NCI-H510A treated with DMSO at 0.1 percent for 48 hours (cell line): ENCODE measurements at places on chromosomes 5 and 9.

DNA sequence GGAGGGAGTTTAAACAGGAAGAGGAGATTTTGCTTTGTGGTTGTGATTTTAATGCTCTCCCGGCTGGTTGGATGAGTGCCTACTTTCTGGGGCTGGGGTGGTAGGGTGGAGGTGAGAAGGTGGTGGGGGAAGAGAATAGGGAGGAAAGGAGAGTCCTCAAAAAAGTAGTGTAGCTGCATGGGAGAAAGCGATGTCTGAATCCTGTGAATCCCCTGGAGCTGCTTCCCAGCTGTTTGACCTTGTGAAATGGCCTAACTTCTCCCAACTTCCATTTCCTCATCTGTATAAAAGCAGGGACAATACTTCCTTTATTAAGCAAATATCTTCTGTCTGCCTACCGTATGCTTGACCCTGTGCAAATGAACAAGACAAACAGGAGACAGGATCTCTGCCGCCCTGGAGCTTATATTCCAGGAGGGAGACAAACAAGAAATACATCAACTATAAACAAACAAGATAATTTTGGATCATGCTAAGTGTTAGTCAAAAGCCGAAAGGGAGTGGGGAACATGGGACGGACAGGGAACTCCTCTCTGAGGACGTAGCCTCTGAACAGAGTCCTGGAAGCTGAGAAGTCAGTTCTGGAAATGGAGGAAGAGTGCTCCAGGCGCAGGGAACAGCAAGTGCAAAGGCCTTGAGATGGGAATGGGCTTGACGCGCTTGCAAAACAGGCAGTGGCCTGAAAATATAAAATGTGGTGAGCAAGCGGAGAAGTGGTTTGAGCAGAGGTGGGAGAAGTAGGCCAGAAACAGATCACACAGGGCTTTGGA lies 103.5 kb downstream of the SPRY4 start:
- no peak for DNase-seq

DNA sequence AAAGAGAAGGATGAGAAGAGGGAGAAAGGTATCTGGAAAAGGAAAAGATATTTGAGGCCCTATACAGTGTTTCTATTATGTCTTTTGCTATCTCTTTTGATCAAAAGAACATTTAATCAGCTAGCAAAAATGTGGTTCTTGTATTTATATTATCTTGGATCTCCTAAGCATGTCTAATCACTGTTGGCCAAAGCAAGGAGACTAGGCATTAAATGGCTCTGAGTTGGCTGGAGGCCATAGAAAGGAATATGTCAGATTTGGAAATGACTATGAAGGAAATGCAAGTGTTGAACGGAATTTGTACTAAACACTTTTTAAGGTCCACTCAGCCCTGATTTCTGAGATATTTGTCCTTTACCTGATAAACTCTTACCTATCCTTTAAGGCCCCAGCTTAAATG lies 22.4 kb upstream of the THG1L start:
- DNase-seq = no peak

DNA sequence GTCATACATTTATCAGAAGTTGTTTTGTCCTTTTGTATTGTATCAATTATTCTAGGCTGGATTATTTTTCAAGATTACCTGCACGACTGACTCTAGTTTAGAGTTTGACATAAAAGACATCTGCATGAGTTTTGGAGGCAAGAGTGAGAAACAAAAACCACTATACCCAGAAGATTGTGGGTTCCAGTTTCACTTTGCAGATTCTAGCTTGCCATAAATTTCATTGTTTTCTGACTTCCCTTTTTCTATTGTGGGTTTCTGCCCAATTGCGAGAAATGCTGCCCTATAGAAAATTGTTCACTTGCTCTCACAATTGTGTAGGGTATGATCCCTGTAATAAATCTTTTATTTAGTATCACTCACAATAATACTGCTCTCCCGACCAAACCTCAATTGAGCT lies 1043.4 kb upstream of the CDH10 start:
- DNase-seq = no peak

DNA sequence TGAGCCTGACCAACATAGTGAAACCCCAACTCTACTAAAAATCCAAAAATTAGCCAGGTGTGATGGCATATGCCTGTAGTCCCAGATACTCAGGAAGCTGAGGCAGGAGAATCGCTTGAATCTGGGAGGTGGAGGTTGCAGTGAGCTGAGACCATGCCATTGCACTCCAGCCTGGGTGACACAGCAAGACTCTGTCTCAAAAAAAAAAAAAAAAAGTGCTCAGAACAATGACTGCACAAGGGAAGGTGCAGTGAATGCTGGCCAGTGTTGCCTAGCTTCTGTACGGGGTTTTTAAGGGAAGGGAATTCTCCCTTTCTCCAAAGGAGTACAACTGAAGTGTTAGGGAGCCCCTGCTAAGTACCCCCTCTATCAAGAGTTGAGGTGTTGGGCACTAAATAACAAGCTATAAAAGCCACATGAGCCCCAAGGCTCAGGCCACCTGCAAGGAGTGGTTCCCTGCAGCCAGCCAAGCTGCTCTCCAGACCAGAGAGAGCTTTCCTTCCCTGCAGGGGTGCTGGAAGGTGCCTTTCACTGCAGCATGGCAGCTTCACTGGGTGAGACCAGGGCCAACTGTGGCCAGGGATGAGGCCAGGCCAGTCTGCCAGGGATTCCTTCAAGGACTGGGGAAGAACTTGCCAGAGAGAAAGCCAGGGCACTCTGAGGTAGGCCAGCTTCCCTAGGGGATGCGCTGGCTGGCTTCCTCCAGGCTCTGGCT lies 14.8 kb downstream of the GADD45G start:
- no peak for DNase-seq

- no peak for DNase-seq
Measured at GRCh38 chr5:74465724-74466123, 174.8 kb downstream of the ENC1 start.
